ENCODE measurements at places on chromosomes 5 and 9.

- DNase-seq: no peak
Observed at GRCh38 chr9:122036988-122037387, 56.1 kb downstream of the TTLL11 start.

GRCh38 chr9:13967011-13967410, 346.9 kb downstream of the NFIB start:
- no peak for DNase-seq

GRCh38 chr9:7405924-7406604, 393.5 kb downstream of the DMAC1 start:
- DNase-seq: no peak

DNA sequence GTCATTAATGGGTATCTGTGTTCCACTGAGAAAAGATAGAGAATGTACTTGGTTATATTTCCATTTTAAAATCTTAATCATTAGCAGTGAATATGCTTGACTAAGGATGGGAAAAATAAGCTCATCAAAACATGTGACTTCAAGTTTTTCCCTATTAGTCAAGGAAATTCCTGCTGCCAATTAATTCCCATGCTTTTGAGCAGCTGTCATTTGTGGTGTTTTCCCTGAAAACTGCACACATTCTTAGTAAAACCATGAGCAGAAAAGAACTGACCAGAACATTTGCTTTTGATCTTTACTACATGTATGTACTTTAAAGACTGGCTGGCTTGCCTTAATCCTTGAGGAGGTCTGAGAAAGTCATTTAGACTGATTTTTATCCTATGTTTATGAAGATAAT, 75.2 kb downstream of the AOPEP start:
- no peak for DNase-seq

DNA sequence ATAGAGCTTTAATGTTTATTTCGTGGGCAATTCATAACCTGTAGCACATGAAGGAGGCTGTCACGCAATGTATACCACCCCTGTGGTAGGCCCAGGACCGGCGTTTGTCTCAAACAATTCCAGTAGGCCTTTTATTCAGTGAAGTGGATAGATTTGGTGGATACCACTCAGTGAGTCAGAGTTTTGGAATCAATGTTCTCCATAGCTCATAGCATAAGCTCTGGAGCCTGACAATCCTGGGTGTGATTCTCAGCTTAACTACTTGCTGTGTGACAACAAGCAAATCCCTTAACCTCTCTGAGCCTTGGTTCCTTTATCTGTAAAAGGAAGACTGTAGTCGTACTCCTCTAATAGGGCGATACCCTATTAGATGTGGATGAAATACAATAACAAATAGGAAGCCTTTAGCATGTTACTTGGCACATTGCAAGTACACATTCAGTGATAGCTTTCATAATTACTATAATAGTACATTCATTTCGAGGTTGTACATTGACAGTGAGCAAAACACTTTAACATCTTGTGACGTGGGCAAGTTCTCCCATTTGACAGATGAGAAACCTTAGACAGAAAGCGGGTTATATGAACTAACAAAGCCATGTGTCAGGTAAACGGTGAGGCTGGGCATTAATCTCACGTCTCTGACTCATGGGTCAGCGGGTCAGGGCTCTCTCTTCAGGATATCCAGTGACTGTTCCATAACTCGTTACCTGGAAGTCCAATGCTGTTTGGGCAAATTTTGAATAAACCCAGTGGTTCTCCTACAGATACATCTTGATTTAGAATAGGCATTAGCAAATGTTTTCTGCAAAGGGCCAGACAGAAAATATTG, 130.8 kb downstream of the C9orf152 start:
- DNase-seq: no peak

DNA sequence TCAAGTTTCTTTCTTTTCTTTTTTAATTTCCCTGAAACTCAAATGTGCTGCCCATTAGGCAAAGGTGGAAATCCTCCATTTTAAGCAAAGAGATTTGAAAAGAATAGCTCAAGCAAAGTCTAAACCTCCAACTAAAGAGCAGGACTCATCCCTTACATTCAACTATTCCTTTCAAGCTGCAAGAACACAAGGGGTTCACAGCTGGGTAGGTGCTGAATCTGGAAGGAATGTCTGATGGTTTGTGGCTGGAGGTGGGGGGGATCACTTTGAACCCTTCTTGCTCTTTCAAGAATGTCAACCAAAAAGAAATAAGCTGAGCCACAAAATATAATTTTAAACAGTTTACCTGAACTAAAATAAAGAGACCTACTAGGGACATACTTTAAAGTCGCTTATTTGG, 375.7 kb upstream of the CDH10 start:
- no peak for DNase-seq

DNA sequence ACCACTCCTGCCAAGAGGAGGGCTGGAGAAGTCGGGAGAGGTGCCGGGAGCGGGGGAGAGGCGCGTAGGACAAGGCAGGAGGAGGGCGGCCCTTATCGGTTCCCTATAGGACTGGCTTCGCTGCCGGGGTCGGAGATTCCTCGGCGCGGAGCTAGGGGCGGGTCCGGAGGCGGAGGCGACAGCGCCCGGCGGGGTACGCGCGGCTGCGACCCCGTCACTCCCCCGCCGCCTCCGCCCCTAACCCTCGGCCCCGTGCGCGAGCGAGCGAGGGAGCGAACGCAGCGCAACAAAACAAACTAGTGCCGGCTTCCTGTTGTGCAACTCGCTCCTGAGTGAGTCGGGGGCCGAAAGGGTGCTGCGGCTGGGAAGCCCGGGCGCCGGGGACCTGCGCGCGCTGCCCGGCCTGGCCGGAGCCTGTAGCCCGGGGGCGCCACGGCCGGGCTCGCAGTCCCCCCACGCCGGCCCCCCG, 2.0 kb downstream of the GLIS3 start:
- DNase-seq: peak; percentile 69
